T-cell (primary cell): ENCODE measurements at places on chromosomes 4 and X.
A peak's percentile ranks its signal among the peaks of the same experiment; 100 is the strongest.

DNA sequence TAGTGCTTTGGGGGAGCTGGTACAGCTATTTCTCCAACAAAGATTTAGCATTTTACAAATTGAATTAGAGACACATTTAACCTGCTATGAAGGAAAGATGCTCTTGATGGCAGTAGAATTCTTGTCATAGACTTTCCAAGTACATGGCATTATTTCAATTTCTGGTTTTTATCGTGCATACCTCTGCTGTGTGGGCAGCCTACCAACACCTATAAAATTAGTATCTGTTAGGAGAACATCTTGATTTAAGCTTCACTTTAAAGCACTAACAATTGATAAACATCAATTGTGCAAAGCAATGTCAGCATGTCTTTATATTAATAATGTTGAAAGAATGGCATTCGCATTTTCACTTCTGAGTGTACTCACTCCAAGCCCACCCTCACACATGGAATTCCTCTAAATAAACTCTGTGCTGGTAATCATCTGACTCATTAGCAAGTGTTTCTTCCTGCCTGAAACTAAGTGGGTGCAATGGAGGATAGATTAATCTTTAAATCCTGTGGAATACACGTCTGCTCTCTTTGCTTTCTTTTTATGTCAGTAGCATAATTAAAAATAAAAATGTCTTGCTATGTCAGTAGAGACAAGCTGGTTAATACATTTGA lies 279.8 kb upstream of the MAGEB18 start:
- DNase-seq, result no peak

- DNase-seq, result no peak
These were observed 569.6 kb downstream of the ZNF674 start for GRCh38 chrX:45975633-45976032.

- DNase-seq, result no peak
These were observed 101.5 kb upstream of the STX18 start for GRCh38 chr4:4643306-4643705.

- DNase-seq, result no peak
These were observed 52.3 kb upstream of the NKX1-1 start for GRCh38 chr4:1458581-1458980.

DNA sequence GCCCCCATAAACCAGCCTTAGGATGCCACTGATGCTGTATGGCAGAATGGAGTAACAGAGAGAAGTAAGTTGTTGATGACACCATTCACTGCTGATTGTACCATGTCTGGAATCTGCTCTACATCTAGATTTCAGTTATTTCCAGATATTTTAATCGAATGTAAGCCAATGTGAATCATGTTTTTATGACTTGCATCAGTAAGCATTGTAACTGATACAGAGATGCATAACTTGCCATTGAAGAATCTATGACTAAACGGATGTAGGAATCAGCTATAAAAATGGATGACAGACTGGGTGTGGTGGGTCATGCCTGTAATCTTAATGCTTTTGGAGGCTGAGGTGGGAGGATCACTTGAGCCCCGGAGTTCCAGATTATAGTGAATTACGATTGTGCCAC lies 161.0 kb upstream of the GATB start:
- no peak for DNase-seq

DNA sequence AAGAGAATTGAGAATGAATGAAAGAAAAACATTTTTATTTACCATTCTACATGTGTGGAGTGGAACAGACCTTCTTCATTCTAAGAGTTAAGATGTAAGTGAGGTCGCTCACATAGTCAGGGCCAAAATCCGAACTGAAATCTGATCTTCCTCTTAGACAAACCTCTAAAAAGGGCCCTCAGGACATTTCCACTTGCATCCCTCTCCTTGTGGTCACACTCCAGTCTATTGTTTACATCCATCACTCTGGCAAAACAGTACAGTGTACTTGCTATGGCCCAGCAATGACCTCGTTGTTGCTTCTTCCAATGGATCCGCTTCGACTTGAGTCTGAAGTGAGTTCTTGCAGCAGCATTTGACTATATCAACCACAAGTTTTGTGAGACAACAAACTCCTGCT lies 54.2 kb downstream of the MOSPD2 start:
- no peak for DNase-seq

DNA sequence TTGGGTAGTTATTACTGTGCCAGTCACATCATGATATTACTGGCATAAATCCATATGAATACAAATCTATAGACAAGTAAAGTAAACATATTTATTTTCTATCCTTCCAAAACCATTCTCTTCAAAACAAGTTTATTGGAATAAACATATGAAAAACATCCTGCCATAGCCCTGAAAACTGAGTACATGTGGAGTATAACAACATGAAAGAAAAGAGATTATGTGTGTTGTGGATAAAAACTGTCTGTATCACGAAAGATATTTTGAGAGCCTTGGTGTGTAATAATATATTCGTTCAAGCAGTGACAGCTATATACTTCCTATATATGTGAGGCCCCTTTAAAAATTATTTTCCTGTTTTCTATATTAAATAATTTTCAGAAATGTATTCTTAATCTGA lies 1742.2 kb downstream of the ARAP2 start:
- no peak for DNase-seq

GRCh38 chrX:32530802-32531403 lies 680.4 kb downstream of the DMD start:
- no peak for DNase-seq

GRCh38 chrX:11040405-11040804 lies 70.7 kb upstream of the HCCS start:
- no peak for DNase-seq

DNA sequence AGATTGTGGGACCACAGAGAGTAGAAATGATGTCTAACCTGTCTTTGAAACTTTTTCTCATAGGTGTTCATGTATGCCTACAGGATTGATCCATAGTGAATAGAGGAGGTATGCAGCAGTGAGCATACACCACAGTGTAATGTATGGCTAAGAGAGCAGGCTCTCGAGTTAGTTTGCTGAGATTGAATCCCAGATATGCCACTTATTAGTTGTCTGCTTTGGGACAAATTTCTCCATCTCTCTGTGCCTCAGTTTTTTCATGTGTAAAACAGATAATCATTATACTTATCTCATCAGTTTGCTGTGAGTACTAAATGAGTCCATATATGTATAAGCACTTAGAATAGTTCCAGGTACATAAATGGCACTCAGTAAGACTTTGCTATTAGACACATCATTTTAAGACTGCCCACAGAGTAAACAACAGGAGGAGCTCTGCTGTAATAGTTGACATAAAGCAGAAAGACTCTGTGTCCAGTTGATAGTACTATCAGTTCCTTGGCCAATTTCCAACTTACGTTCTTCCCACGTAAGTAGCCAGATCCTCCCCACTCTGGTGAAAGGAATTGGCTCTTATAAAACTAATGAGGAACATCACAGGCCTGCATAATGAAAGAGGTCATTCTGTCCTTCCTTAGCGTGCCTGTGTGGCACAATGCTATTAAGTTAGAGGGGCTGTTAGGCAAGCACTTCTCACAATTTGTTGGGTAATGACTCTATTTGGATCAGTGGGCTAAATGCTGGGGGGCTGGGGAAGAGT lies 20.7 kb upstream of the RNF150 start:
- no peak for DNase-seq

DNA sequence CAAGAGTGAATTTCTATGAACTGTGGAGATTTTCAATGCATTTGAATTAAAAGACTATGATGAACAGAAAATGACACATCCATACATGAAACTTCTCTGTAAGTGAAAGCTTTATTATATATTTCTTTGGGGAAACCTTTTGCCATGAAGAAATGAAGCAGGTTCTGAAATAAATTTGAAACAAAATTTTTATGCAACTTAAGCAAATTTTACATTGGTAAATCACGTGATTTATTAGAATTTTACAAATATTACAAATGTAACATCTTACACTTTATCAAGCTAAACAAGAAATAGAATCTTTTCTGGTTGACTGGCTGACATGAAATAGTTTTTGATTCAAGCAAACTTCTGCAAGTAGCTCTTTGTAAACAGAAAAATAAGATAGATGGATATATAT lies 131.2 kb downstream of the IL1RAPL1 start:
- DNase-seq, result no peak

DNA sequence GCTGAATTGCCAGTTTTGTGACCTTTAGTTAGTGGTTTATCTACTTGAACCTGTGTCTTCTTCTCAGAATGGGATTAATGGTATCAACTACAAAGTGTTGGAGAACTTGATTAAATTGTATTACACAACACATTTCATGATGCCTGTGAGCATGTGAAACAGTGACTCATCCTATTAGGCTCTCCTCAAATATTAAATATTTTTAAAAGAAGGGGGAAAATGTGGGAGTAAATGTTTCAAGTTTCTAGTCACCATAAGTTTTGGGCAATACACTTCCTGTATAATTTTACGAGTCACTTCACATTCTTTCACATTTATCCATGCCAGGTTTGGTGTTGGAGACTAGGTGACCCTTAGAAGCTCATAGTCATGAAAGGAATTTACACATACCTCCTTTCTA lies 147.0 kb downstream of the HS3ST1 start:
- DNase-seq, result no peak

DNA sequence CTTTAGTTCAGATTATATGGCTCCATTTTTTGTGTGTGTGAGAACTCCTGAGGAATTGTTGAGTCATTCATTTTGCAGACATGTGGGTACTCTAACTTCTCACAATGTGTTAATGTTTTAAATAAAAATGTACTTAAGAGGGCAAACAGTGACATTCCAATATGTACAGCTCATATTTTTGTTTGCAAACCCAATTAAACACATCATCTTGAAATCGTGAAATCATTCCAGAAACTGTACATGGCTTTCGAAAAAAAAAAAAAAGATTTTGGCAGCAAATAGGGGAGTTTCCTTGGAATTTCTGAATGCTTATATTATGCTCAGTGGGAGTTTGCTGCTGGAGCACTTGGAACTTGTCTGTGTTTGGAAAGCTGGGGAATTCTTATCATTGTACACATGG lies 85.0 kb downstream of the HPGD start:
- no peak for DNase-seq

DNA sequence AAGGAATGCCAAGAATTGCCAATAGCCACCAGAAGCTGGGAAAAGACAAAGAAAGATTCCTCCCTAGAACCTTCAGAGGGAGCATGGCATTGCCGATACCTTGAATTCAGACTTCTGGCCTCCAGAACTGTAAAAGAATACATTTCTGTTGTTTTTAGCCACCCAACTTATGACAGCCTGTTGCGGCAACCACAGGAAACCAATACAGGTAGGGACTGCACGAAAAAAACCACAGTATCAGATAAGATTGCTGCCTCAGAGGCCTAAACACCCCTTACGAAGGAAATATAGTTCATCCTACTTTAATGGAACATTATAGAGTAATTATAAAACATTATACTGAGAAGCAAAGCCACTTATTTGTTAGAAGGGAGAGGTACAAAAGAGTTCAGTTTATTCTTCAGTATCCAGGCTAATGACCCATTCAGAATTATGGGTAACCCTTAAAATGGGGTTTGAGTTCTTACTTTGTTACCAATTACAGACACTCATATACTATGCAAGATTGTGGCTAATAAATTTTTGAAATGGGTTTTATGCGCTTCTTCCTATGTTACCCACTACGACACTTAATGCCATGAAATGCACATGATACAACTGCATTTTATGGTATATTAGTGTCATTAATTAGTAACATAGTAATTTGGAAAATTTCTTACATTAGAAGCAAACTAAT lies 37.4 kb upstream of the SMIM10L2A start:
- peak; percentile 27 for DNase-seq

DNA sequence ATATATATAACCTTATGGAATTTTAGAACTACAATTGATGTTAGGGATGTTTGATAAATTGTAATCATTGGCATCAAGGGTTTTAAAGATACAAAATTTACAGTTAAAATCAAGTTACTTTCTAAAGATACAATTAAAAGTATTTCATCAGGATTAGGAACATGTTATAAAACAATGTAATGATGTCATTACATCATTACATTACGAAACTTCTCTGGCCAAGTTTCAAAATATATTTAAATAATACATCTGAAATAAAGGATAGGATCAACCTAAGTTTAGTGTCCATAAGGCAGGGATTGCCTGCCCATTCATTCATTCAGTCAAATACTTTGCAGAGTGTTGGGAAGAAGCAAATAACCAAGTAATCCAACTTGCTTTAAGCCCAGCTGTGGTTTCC lies 75.1 kb downstream of the TENM3 start:
- DNase-seq, result no peak

DNA sequence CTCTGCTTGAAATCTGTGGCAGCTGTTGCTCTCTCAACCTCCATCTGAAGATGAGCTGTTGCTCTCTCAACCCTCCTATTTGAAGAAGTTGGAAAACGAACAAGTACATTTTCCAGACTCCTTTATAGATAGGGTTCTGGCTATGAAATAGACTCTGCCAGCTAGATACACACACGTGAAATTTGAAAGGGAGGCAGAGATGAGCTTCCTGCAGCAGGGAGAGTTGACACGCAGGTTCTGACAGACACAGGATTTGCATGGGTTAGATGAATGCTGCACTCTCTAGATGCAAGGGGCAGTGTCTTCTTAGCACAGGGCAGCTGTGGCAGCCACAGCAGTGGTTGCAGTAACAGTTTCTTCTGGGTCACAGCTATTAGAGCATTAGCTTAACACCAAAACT lies 8.0 kb upstream of the PYURF start:
- no peak for DNase-seq

- DNase-seq, result no peak
These were observed 22.6 kb upstream of the GNRHR start for GRCh38 chr4:67776746-67777145.

GRCh38 chr4:24921491-24921890 lies 8.6 kb upstream of the CCDC149 start:
- DNase-seq, result no peak

GRCh38 chr4:59455751-59456150 lies 1744.4 kb upstream of the ADGRL3 start:
- no peak for DNase-seq

- DNase-seq, result no peak
These were observed 63.3 kb upstream of the CCDC160 start for GRCh38 chrX:134173541-134174272.

DNA sequence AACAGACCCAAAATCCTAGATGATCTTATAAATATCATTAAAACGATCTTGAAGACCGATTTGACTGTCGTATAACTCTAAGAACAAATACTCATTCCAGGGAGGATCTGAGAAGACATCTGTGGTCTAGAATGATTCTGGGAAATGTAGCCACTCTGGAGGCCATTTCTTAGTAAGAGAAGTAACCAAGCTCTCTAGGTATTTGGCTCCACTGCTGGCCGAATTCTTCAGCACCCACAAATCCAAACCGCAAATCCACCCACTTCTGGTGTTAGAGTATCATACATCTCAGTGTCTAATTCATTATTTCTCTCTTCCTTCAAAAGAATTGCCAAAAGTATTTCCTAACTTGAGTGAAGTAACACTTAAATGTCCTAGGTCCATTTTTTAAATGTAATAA lies 23.9 kb downstream of the KLHL5 start:
- DNase-seq, result no peak

GRCh38 chr4:85659610-85660218 lies 184.8 kb downstream of the ARHGAP24 start:
- no peak for DNase-seq

DNA sequence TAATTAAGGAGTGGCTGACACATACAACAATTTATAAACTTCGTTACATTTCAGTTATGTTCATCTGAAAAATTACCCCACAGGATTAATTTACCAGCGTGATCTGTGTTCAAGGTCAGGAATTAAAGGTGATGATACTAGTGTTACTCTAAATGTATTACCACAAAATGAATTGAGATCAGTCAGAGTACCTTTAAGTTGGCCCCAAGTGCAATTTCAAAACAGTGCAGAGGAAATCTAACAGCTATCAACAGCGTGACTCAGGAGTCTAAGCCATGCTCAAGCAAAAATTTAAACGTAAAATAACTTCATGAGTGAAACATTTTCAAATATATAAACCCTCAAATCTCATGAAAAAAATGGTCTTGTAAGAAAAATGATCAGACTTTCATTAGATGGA lies 18.7 kb downstream of the ANTXR2 start:
- DNase-seq, result no peak
